Upper lobe of left lung (tissue), 6 donors: ENCODE measurements at places on chromosomes 11 and 22. TPM values are rescaled to one million over a fixed set of nuclear protein-coding genes. Genes with fewer than 3 reads are reported as not detected.

GRCh38 chr11:119483341-119483880, 60.4 kb upstream of the THY1 start:
- no peak overlapping the region for H3K4me3 ChIP-seq
- H3K36me3 ChIP-seq, result no peaks in the 10 kb centered on the region
- DNase-seq, result no peak
- H3K27me3 ChIP-seq, result no peaks in the 10 kb centered on the region

- H3K36me3 ChIP-seq, result peaks cover 16% of the 10 kb centered on the region
- DNase-seq, result no peak
- no peaks in the 10 kb centered on the region for H3K27me3 ChIP-seq
- H3K4me1 ChIP-seq, result peaks cover 10% of the 10 kb centered on the region
- no peak overlapping the region for H3K27ac ChIP-seq
These were observed 123.3 kb upstream of the RASSF10 start for GRCh38 chr11:12885717-12886239.

DNA sequence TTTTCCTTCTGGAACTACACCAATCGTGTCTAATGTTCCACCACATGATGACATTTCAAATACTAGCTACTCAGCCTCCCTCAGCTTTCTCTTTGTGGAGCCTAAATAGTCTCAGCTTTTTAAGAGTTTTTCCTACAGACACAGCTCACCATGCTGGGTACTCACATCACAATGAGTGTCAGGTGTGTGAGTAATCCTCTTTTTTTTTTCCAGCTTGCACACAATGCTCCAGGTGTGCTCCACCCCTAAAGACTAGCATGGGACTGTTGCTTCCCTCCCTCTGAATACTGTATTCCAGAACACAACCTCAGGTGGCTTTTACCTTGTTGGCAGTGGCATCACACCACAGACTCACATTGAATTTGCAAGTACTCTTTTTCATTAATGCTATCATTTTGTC, 11.7 kb downstream of the BTG4 start:
- H3K36me3 ChIP-seq, result no peaks in the 10 kb centered on the region
- H3K4me3 ChIP-seq, result no peak overlapping the region
- no peaks in the 10 kb centered on the region for H3K27me3 ChIP-seq
- no peak overlapping the region for H3K27ac ChIP-seq
- no peak for DNase-seq
- no peaks in the 10 kb centered on the region for H3K4me1 ChIP-seq

DNA sequence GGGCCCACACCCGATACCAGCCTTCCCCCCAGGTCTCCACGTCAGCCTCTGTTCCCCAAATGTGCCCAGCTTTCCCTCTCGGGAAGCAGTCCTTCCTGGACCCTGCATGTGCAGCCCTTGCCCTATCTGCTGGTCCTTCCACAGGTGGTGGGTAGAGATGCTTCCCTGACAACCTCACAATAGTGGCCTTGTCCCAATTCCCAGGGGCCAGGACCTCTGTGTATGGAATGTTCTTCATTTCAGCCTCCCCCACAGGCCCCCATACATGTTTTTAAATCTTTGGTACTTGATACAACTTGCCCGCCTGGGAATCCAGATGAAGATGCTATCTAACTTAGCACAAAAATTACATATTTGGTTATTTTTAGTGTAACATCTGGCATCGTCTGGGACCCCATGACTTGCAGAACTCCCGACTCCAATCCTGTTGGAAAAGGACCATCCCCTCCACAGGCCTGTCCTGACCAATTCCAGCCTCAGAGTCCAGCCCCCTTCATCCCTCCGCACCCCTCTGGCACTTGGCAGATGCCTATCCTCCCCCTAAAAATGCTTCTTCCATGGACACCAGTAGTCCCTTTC, 39.5 kb downstream of the ANO1 start:
- no peaks in the 10 kb centered on the region for H3K4me1 ChIP-seq
- no peak for DNase-seq
- no peaks in the 10 kb centered on the region for H3K27me3 ChIP-seq
- H3K4me3 ChIP-seq, result no peak overlapping the region

DNA sequence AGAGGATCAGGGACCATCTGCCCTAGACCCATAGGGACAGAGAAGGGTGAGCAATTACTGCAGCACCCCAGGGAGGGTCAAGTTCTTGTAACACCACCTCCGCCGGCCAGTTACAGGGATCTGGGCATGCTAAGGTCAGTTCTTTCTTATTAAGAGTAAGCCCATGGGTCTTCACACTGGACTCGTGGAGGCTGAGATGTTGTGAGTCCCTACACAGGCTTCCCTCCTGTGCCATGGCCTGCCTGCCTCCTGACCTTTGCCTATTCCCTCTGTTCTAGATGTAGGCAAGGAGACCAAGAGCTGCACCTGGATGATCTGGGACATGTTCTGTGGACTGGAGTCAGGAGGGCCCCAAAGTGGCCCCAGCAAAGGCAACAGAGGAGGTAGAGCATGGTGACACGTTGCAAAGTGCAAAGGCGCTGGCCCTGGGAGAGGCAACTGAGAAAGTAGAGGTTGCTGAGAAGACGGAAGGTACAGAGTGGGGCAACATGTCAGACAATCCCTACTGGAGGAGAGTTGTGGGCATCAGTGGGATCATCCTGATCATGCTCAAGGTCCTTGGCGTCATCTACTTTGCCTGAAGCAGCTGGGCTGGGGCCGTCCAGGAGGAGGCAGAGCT, 16.3 kb upstream of the GNAZ start:
- H3K4me3 ChIP-seq, result no peak overlapping the region
- H3K27me3 ChIP-seq, result no peaks in the 10 kb centered on the region
- DNase-seq, result no peak
- H3K36me3 ChIP-seq, result no peaks in the 10 kb centered on the region
- H3K4me1 ChIP-seq, result no peaks in the 10 kb centered on the region

The MLC1 gene
- total RNA-seq, result 3.1 TPM
